Kasumi-1 (cell line): ENCODE measurements at places on chromosomes 1 and 21.
A peak's percentile ranks its signal among the peaks of the same experiment; 100 is the strongest.

- DNase-seq = peak; percentile 98
Measured at GRCh38 chr1:65165269-65165993, 17.4 kb downstream of the AK4 start.

DNA sequence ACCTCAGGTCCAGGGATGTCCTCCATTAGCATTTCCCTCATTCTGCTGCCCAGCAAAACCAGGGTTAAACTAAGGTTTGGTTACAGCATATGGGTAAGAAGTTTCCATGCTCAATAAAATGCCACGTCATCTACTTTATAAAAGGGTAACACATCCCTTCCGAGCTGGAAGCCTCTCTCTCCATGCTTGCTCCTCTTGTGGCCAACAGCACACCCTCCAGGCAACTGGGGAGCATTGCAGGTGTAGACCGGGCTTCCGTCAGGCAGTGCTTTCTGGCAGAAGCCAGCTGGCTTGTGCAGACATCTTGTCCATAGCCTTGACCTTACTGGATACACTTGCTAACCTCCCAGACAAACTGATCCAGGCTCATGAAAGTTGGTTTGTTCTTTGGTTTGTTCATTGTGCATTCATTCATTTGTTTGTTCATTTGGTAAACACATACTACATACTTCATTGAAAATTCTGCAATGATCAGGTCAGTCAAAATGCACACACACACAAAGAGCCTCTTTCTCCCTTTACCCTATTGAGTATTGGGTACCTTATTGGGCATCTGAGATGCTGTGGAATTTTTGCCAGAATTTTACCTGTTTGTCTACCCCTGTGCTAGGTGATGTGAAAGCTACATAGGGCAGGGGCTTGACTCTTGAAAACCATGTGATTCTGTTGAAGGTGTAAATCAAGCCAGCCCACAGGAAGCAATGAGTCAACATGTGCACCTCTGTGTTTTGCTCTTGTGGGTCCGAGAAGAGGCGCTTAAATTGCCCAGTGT is 422.8 kb downstream of the CAMTA1 start:
- DNase-seq = peak; percentile 92

DNA sequence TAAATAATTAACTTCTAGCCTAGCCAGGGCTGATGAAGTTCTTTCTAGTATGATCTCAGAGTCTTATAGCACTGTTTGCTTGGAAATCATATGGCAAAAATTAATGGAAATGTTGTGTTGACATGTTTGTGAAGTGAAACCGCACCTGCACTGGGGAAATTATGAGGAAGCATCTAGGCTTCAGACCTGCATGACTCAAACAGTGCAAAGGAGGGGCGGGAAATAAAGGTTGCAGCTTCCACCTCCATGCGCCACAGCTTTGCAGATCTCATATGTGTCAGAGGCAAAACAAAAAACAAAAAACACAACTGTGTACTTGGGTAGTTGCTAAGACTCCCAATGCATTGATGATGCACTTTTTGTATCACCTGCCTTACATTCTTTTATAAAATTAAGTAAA is 1080.6 kb downstream of the PLA2G4A start:
- no peak for DNase-seq

- peak; percentile 65 for DNase-seq
Measured at GRCh38 chr1:94039514-94039870, 81.5 kb downstream of the ABCA4 start.

- no peak for DNase-seq
Measured at GRCh38 chr1:230878591-230878990, 10.3 kb upstream of the C1orf198 start.

GRCh38 chr1:25205786-25206185 is 26.5 kb downstream of the SYF2 start:
- no peak for DNase-seq

DNA sequence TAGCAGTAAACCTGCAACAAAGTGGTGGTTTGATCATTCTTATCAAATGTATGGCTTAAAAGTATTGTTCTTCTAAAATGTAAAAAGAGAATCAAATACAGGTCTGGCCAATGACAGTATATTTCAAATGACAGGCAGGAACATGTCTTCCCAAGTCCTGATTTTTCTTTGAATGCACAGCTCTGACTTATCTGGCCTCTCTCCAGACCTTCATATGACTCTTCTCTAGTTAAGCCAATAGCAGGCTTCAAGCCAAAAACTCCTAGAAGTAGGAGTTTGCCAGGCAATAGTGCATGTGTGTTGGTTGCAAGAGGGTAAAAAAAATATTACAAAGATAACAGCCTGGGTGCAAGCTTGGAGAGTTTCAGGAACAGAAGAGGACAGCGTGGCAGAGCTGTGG is 345.5 kb downstream of the SMYD3 start:
- DNase-seq = no peak

DNA sequence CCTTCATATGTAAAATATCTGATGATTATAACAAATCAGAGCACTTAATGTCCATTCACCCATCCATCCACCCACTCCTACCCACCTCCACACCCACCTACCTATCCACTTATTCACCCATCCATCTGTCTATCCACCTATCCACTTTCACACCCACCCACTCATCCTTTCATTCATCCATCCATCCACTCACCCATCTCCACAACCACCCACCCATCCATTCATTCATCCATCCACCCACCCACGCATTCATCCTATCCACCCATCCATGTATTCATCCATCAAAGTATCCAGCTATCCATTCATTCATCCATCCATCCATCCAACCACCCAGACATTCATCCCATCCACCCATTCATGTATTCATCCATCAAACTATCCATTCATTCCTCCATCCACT is 466.1 kb downstream of the AJAP1 start:
- DNase-seq = no peak

GRCh38 chr1:204241050-204241449 is 27.3 kb upstream of the GOLT1A start:
- no peak for DNase-seq

- DNase-seq = peak; percentile 52
Measured at GRCh38 chr1:6347641-6348487, 45.7 kb downstream of the ACOT7 start.

- DNase-seq = no peak
Measured at GRCh38 chr1:31036749-31037500, 28.6 kb downstream of the PUM1 start.

DNA sequence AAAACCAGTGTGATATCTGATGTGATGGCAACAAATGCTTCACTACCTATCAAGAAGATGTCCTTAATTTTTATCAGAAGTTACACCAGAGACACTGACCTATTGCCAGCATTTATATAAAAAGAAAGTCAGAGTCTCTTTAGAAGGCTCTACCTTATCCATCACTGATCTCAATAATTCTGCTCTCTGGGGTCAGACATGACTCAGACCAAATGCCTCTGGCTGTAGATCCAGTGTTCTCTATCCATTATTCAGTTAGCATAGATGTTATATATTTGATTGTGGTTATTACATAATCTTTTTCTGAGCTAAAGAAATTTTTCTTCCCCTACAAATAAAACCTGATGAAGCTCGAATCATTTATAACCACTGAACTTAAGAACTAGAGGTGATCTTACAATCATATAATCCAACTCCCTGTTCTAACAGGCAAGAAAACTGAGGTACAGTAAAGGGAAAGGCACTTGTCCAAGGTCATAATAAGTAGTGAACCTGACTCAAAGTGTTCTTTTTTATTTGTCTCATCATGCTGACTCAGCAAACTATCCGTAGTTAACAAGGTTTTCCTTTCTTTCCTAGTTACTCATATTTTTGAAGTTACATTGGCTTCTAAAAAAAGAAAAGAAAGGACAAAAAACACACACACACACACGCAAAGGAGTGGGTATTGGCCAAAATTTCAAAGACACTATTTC is 43.6 kb upstream of the ESRRG start:
- DNase-seq = no peak

GRCh38 chr1:111476761-111477309 is 3.1 kb downstream of the C1orf162 start:
- peak; percentile 40 for DNase-seq

DNA sequence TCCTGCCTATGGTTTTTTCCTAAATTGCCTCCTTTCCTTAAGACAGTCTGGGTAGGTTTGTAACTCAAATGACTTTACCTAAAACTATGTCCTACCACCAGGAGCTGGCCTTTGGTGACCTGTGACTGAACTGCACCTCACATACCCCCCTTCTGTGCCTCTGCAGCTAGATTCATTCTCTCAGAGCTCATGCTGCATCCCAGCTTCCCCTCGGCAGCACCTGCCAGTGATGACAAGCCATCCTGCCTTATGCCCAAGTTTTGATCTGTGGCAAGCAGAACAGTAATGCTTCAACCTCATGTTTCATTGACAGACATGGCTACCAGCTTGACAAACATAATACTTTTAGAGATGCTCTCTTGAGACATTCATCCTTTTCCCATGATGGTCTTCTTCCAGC is 141.9 kb downstream of the TSEN15 start:
- no peak for DNase-seq

DNA sequence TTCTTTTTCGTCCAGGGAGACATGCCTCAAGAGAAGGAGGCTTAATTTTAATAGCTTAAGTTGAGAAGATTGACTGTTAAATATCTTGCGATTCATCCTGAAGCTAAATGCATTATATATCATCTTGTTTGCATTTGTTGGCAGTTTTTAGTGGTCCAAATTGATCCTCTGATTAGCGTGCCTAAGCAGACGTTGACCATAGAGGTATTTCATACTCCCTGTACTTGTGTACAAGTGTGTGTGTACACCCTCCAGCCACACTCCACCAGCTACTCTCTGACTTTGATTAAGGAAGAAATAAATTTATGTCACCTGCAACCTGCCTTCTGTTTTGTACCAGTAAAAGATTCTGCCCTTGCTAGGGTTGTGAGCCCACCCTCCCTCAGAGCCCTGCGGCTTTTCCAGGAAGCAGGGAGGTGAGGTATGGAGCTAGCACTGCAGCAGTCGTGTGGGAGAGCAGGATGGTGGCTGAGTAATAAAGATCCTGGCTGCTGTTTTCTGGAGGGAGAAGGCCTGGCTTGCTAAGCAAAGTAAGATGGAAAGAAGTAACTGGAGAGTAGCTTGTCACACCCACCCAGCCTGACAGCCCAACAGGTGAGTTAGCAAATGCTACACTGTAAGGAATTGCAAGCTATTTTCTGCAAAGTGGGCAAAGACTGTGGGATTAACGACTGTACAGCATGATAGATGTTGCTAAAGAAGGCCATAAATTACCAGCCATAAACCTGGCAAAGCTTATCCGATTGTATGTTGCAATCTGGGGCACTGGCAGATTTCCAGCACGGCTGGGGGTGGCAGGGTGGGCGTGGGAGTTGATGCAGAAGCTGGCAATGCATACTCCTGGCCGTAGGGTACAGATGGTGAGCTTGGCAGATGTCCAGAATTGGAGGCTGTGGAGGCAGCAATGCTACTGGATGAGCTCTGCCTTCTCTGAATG is 170.2 kb downstream of the TNR start:
- no peak for DNase-seq

DNA sequence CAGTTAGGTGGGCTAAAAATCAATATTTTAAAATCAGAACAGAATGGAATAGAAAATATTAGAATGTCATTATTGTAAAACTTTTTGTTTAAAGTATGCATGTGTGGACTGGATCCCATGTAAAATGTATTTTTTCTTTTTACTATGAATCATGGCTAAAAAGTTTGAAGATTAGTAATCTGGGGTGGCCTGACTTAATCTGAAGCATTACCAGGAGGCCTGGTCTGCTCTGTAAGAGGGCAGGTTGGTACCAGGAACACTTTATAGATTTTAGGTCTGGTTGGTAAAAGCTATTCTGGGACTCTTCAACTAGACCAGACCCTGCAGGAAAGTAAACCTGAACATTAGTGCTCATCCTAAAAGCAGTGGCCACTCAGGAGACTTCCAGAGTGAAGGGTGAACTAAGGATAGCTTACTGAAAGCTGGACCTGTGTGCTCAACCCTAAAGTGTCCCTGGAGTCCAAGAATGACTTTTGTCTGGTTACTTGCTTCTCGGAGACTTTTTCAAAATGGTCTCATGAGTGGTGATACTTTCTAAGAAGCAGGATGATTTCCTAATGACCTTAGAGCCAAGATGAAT is 16.5 kb downstream of the RGL1 start:
- DNase-seq = no peak

DNA sequence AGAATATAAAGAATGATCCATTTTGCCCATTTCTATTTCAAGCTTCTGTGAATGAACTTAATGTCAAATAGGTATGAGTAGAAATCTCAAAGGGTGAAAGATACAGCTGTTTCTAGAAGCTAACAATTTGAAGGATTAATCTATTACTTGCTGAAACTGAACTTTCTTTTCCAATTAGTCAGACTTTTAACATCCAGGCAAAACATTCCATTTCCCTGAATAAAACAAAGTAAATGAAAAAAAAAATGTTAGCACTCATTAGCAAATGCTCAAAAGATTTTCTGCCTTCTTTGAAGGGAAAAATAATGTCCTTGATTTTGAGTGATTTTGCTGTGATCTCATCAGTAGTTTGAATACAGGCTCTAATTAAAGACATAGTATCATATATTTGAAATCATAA is 447.6 kb upstream of the PRMT6 start:
- DNase-seq = no peak

GRCh38 chr1:217907504-217907903 is 276.4 kb downstream of the SPATA17 start:
- no peak for DNase-seq

DNA sequence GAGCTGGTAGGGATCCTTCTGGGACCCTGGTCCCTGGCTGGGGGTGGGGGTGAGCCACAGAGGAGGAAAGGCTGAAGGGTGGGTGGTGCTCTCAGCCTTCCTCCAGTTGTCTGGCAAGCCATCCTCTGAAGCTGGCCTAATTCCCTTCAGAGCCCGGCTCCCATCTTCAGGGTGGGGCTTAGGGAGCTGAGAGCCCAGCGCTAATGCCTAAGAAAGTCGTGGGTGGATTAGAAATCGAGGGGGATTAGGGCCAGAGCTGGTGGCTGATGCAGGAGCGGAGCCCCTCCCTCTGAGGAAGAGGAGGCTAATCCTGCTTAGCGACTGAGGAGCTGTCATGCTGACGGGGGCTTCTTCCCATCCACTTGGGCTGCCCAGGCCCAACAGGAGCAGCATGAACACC is 30.8 kb upstream of the DMBX1 start:
- DNase-seq = no peak

DNA sequence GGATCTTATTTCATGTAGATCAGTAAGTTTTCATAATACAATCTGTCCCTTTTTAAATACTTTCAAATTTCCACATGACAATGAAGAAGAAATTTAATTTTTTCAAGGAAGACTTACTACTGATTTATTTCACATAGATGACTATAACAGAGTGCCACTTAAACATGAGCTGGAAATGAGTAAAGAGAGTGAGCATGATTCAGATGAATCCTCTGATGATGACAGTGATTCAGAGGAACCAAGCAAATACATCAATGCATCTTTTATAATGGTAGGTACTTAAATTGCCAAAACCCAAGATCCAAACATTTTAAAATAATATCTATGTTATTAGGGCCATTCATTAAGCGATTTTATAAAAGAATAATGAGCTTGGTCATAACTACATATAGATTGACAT is 110.4 kb downstream of the PTPRC start:
- DNase-seq = no peak

GRCh38 chr1:24205345-24206082 is 18.4 kb upstream of the IFNLR1 start:
- no peak for DNase-seq

- DNase-seq = no peak
Measured at GRCh38 chr1:27574871-27575831, 28.8 kb downstream of the AHDC1 start.

- no peak for DNase-seq
Measured at GRCh38 chr1:6795661-6796060, 10.4 kb downstream of the CAMTA1 start.
